ENCODE measurements at places on chromosomes 13 and 19.

GRCh38 chr19:7363225-7363624 is 14.5 kb downstream of the ARHGEF18 start:
- no peaks in the 10 kb centered on the region for H3K36me3 ChIP-seq
- no peak overlapping the region for H3K4me3 ChIP-seq
- H3K27ac ChIP-seq, result no peak overlapping the region
- no peak for DNase-seq

GRCh38 chr13:39998166-39998565 is 342.7 kb downstream of the COG6 start:
- H3K27me3 ChIP-seq, result no peaks in the 10 kb centered on the region
- no peaks in the 10 kb centered on the region for H3K36me3 ChIP-seq
- no peak overlapping the region for H3K4me3 ChIP-seq
- no peak overlapping the region for H3K27ac ChIP-seq
- no peak for DNase-seq

- H3K4me3 ChIP-seq, result no peak overlapping the region
- no peak for DNase-seq
- H3K4me1 ChIP-seq, result peaks cover 21% of the 10 kb centered on the region
- H3K36me3 ChIP-seq, result no peaks in the 10 kb centered on the region
- no peaks in the 10 kb centered on the region for H3K27me3 ChIP-seq
Measured at GRCh38 chr19:18023622-18024251, 15.8 kb downstream of the ARRDC2 start.

DNA sequence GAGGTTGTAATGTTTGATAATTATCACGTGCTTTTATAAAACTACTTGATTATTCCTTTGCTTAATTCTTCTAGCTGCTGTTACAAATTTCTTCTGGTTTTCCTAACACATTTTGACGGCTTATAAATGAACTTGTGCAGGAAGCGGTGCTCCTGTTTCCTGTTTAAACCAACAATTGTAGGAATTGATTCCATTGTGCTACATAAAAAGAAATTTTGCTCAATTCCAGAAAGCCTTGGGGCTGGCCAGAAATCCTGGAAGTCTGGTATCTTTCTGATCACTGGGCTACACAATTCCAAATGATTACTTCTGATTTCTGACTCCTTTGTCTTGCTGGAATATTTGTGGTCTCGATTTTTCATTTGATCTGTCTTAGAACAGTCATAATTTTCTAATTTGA is 14.9 kb downstream of the RFC3 start:
- H3K27me3 ChIP-seq, result no peaks in the 10 kb centered on the region
- DNase-seq, result no peak
- H3K27ac ChIP-seq, result no peak overlapping the region
- H3K4me1 ChIP-seq, result no peaks in the 10 kb centered on the region
- peaks cover 23% of the 10 kb centered on the region for H3K36me3 ChIP-seq

All from Panc1 (cell line).